GDM1 (cell line): ENCODE measurements at places on chromosomes 2 and 18.

- DNase-seq: no peak
Measured at GRCh38 chr18:23336101-23336500, 117.0 kb upstream of the RIOK3 start.

DNA sequence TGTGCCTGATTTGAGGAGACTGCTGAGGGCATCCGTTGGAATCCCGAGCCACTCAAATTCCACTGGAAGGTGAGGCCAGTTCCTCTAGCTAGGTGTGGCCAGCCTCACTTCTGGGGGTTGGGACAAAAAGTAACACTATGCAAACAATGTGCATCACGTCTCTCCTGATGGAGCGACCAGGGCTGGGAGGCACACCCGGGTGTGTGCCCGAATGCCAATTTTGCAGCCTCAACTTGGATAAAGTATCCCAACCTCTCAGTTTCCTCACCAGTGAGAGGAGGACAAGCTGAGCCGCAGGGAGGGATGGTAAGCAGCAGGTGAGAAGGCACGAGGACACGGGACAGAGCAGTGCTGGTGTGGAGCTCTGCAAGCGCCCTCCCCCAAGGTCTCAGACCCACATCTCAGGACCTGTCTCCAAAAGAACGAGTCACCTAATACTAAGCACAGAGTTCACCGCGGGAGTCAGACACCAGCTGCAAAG, 218.3 kb downstream of the HAUS1 start:
- no peak for DNase-seq

- no peak for DNase-seq
Measured at GRCh38 chr2:88032070-88032702, 15.8 kb upstream of the RNU2-63P start.

DNA sequence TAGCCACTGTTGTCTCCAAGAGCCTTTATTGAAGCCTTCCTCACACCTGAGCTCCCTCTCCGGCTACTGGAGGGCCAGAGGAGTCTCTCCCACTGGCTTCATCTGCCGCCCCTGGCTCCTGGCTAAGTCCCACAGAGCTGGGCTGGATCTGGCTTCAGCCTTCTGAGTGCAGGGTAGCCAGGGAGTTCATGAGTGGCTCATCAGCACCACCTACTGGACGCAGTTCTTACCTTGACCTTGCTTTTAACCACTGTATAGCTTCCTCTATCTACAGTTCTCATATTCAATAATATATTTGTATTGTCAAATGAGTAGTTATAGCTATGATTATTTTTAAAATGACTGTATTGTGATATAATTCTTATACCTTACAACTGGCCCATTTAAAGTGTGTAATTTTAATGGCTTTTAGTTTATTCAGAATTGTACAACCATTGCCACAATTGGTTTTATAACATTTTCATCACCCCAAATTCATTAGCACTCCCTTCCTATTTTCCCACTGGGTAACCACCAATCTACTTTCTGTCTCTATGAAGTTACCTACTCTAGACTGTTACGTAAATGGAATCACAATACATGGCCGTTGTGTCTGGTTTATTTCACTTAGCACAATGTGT, 17.7 kb downstream of the CNDP1 start:
- peak; percentile 71 for DNase-seq

- no peak for DNase-seq
Measured at GRCh38 chr2:29202819-29203495, 87.7 kb downstream of the CLIP4 start.

GRCh38 chr18:22300665-22301636, 116.8 kb downstream of the CTAGE1 start:
- DNase-seq: no peak

DNA sequence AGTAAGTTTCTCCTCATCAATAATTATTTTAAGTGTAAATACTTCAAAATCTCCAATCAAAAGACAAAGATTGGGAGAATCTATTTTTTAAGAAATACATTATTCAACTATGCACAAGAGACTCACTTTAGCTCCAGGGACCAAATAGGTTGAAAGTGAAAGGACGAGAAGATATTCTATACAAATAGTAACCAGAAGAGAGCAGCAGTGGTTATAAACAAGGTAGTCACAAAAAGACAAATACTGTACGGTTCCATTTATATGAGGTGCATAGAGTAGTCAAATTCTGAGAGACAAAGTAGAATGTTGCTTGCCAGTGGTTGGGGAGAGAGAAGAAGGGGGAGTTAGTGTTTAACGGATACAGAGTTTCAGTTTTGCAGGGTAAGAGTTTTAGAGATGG, 69.8 kb downstream of the POU3F3 start:
- no peak for DNase-seq

DNA sequence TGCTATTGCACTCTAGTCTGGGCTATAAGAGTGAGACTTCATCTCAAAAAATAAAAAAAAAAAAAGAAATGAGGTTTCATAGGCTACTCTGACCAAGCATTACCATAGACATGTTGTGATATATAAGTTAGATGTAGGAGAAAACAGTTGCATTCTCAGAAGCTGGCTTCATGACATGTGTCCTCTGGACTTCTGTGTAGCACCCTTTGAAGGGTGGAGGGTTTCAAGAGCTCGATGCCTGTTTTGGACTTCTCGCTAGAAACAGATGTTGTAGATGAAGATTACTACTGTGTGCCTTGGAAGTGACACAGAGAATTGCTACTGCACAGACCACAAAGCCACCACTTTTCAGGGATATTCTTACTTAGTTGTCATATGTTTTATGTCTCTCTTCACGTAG, 91.0 kb downstream of the TMEM247 start:
- DNase-seq: no peak

DNA sequence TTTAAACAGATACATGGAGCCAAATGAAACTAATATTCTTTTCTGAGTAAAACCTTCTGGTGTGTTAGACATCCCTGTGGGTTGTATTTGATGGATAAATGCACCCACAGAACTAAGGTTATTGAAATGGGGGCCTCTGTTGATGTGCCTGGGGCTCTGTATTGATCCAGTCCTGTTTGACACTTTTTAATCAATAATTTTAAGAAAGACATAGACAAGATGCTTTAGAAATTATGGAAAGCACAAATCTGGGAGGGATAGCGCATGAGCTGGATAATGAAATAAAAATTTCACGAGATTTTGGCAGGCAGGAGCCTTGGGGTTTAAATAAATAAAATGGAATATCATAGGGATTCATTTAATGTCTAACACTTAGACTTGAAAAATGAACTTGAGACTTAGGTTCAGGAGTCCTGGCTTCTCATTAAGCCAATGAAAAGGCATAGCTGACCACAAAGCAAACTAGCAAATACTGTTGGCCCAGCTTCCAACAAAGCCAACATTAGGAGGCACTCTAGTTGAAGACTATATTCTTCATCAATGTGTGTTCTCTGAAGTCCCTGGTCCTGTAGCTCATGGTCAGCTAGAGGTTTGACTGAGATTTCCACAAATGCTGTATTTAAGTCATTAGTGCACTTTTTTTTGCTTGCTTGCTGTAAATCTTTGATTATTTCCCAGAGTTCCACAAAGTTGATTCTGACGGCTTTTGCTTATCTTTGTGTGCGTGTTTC, 64.2 kb upstream of the SH3RF3 start:
- no peak for DNase-seq

- peak; percentile 52 for DNase-seq
Measured at GRCh38 chr2:176096986-176097819, 2.4 kb upstream of the HOXD12 start.

- no peak for DNase-seq
Measured at GRCh38 chr2:238930216-238930615, 82.3 kb downstream of the TWIST2 start.

DNA sequence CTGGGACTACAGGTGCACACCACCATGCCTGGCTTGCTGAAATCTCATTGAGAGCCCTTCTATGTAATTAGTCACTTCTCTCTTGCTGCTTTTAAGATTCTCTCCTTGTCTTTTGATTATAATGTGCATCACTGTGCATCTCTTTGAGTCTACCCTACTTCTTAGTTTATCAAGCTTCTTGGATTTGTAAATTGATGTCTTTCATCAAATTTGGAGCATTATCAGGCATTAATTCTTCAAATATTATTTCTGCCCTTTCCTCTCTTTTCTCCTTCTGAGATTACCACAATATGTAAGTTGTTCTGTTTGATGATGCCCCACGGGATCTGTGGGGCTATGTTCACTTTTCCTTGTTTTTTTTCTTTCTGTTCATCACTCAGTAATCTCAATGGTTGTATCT, 9.0 kb upstream of the MARCO start:
- no peak for DNase-seq

DNA sequence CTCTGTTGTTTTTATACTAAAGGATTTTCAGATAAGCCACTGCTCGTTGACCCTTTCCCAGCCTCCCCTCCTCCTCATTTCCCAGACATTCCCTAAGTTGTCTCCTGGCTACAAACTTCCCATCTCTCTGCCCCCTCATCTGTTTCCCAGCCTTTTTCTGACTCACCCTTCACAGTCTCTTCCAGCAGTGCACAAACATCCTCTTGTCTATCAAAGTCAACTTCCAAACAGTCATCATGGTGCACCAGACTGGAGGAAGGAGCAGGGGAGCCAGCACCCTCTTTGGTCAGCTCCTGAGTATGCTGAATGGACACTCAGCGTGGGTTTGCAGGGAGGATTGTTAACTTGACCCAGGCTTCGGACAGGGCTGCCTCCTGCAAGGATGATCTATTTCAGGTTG, 26.6 kb upstream of the SPRED2 start:
- DNase-seq: no peak

GRCh38 chr2:149703281-149703680, 115.7 kb upstream of the MMADHC start:
- DNase-seq: no peak

- DNase-seq: no peak
Measured at GRCh38 chr2:124884315-124884714, 859.2 kb downstream of the CNTNAP5 start.

DNA sequence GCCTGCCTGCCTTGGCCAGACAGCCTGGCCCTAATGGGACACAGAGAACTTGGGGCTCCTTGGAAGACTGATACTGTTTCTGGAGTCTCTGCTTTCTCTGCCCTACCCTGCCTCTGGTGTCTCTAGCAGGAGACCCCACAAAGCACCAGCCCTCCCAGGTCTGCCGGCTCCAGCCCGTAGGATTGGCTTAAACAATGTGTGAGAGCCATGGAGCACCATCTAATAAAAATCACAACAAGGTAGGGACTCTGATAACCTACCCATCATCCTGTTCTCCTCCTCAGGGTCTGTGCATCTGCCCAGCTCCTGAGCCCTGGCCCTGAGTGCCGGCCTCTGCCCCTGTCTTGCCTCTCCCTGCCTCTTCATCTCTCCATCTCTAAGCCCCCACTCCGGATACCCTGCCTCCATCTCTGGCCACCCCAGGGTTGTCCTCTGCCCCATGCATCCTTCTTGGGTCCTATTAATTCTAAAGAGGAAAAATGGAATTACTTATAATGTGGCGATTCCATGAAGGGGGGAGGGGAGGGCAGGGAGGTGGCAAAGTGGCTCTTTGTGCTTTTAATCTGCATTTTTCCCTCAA, 1.2 kb upstream of the ECEL1 start:
- DNase-seq: no peak

- no peak for DNase-seq
Measured at GRCh38 chr2:9738535-9739496, 104.5 kb upstream of the TAF1B start.

DNA sequence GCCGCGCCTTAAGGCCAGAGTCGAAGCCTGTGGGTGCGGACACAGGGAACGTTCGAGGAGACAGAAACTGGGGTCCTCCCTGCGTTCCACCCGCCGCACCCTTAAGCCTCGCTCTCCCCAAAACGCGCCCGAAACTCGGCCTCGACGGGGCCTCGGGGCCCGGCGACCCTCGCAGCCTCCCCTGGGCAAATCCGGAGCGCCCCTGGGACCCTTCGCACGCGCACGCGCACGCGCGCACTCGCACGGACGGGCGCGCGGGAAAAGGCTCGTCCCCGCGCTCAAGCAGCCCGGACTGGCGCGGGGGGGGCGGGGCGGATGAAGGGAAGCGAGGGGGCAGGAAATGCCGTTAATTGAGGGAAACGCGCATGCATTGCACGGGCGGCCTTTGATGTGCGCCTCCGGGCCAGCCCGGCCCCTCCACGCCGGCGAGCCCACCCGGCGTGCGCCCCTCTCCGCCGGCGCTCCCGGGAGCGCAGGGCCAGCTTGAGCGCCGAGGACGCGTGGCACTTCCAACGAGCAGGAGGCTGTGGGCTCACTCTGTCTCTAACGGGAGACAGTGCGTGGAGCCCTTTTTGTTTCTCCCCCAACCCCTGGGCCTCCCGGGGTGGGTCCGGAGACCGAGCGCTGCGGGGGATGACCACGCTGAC, 5.4 kb upstream of the SALL3 start:
- no peak for DNase-seq

- DNase-seq: no peak
Measured at GRCh38 chr2:95165030-95165370, 609 bp upstream of the ZNF2 start.

DNA sequence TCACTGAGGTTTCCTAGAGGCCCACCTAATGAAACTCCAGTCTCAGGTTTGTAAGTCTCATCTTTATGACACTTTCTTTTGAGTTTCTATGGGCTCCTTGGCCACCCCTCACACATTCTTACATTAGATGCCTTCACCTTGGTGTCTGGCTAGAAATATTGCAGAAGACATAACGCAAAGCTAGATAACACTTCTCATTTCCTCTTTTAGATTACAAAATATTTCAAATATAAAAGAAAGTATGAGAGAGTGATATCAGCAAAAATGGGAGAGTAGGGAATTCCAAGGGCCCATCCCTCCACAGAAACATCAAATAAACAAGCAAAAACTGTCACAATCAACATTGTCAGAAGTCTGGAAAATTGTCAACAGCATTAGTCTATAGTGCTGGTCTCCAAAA, 43.3 kb upstream of the ZCCHC2 start:
- no peak for DNase-seq

DNA sequence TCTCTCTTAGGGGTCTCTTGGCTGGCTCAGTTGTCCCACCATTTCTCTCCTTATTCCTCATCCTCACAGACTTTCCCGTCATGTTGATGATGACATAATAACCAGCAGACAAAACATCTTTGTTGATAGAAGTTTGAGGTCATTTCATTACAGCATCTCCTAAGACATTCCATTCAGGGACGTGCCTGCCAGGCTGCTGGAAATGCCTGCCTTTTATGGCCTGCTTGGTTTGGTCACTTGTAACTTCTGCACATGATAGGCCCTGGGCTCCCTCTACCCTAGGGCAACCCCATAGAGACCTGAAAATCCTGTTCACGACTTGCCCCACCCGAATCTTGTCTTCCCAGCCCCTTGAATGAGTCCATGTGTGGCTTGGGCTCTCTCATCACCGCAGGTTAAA, 81.7 kb downstream of the SDC1 start:
- no peak for DNase-seq

DNA sequence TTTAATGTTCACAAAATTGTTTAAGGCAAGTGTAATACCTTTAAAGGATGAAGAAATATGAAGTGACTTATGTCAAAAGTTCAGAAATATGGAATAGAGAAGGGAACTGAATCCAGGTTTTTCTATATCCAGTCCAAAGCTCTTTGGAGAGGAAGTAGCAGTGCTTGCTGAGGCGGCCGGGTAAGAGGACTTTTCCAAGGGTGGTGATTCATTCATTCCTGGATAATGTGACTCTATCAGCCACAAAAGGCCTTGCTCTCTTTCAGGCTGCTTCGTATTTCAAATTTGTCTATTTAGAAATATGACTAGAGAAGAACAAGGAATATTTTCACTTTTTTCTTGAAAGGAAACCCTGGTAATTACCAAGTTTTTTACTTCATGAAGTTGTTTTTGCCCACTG, 830.1 kb upstream of the ZEB2 start:
- no peak for DNase-seq

GRCh38 chr2:125398738-125399524, 1257.0 kb upstream of the GYPC start:
- no peak for DNase-seq
